Islet precursor cell (in vitro differentiated cells): ENCODE measurements at places on chromosomes 7 and 10.
A peak's percentile ranks its signal among the peaks of the same experiment; 100 is the strongest.

DNA sequence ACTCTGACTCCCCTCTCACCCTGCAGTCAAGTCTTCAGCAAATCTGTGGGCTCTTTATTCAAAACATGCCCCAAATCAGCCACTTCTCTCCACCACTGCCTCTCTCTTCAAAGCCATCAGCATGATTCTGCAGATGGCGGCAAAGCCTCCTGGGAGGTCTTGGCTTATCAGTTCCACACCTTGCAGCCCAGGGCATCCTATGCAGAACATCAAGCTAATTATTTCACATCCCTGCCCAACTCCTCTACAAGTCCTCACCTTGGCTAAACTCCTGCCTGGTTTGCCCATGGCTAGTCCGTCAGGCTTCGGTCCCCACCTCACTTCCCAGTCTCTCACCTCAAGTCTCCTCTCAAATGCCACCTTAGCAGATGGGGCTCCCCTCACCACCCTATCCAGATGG is 70.2 kb downstream of the PIP4K2A start:
- no peak for DNase-seq

DNA sequence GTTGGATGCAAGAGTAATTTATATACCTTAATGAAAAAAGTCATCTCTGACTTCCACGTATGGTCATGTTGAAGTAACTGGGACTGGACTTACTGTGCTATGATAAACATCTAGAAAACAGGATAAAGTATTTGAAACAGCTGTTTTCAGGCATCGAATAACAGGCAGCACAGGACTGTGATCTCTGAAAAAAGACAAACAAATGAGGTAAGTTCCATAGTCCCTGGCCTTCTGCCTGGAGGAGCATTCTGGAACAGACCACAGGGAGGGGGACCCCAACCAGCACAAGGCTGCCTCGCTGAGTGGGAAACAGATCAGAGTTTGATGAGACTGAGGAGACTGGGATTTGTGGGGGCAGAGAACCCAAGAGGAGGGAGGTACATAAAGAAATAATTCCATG is 89.1 kb upstream of the HABP2 start:
- DNase-seq = no peak

DNA sequence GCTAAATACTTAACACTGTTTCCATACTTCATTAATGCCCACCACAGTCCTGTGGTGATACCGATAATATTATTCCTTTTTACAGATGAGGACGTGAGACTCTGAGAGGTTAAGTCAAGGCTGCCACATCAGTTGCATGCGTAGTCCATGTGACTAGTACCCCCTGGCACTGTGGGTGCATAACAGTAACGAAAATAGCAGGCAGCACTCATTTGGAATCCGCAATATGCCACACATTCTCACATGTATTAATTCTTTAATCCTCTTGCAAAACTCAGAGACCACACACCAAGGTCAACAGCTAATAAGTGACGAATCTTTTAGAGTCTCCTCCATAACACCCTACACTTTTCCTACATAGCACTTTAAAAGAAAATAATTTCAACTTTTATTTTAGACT is 99.5 kb upstream of the HABP2 start:
- DNase-seq = no peak

DNA sequence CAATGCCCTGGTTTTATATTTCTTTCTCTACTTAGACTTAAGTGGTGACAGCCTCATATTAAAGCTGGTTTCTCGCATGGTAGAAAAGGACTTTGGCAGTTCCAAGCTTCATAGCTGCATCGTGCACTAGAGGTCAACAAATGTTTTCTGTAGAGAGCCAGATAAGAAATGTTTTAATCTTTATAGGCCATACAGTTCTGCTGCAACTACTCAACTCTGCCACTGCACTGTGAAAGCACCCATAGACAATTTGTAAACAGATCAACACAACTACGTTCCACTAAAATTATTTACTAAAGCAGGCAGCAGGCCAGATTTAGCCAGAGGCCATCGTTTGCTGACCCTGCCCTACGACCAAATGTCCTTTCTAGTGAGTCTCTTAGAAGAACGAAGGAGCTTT is 36.7 kb downstream of the CSGALNACT2 start:
- no peak for DNase-seq

DNA sequence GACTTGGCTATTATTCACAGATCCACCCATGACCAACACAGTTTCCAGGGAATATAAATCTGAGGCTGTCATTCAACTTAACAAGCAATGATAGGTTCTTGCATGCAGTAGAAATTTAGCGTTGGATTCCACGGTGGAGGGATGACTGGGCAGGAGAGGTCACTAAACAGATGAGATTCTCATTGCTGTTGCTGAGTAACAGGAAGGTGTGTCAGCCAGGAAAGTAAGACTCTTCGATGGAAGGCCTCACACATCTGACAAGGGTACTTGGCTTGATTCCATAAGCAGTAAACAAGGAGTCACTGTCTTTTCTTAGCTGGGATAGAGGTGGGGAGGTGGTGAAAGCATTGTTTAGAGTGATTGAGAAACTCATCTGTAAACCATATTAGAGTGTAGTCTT is 1152.0 kb downstream of the SORCS3 start:
- no peak for DNase-seq

- DNase-seq = no peak
Measured at GRCh38 chr7:123977081-123977480, 52.0 kb downstream of the SPAM1 start.

DNA sequence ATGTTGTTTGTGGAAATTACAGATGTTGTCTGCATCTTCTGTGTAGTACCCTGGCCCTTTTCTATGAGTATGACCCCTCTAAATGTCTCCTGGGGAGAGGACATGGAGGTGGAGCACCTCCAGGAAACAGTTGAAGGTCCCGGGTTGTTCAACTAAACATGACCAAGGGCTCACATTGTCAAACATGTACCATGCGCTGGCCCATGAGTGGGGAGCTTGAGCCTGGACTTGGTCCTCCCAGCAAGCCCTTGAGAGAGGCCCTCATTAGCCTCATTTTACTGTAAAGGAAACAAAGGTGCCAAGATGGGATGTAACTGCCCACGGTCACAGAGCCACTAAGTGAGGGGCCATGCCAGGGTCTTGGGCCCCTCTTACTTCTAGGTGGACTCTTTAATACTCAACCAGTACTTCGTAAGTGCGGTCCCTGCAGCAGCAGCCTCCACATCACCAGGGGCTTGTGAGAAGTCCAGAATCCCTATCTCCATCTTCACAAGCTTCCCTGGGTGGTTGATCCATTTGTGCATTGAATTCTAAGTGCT is 31.2 kb downstream of the C10orf71 start:
- no peak for DNase-seq

DNA sequence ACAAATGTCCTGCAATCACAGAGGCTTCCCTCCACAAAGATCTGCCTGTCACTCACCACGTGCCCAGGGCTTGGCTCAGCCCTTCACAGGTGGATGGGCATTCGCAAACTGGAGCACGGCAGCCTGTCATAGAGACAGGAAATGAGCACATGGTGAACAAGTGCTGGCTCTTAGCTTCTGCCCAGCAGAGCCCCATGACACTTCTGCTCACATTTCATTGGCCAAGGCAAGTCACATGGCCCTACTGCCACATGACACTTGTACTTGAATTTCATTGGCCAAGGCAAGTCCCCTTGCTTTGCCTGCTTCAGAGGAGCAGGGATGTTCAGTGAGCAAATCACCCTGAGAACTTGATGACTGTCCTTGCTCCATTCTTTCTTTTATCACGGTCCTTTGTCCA is 110.8 kb upstream of the PPP2R2D start:
- DNase-seq = peak; percentile 45

DNA sequence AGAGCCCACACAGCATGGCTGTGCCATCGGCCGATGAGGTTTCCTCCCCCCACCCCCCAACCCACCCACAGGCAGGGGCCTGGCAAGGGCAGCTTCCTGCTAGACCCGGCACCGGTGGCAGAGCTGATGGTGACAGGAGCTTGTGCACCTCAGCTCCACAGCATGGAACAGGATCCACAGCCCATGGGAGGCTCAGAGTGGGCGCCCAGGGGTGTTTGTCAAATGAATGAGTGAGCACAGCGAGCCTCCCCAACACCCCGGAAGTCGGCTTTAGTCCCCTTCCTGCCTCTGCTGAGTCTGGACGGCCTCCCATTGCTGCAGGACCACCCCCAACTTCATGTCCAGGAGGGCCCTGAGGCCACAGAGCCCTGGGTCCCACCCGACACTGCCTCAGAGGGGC is 68.9 kb downstream of the PDGFA start:
- no peak for DNase-seq

GRCh38 chr10:22666287-22667092 is 47.9 kb downstream of the PIP4K2A start:
- DNase-seq = no peak

DNA sequence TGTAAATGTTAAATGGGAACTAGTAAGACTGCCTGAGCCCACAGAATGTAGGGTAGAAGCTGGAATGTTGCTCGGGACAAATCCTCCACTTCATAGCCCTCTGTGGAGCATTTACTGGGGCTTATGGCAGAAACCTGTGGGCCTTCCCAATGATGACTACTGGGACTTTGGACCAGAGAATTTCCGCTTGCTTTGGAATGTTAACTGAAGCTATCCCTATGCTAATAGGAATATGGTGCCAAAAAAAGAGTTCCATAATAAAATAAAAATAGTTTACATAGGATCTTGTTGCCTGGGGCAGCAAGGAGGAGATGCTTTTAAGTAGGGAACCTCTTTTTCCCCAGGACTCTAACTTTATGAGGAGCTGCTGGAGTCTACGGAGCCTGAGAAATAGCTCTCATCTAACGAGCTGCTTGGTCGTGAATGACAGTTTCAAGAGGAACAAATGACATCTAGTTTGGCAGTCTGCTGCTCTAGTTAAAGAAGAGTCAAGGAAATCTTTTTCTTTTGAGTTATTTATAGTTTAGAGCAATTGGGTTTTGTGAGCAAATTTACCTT is 5.7 kb upstream of the DYNC2I1 start:
- peak; percentile 14 for DNase-seq
